ENCODE measurements at places on chromosomes 6 and 20.

DNA sequence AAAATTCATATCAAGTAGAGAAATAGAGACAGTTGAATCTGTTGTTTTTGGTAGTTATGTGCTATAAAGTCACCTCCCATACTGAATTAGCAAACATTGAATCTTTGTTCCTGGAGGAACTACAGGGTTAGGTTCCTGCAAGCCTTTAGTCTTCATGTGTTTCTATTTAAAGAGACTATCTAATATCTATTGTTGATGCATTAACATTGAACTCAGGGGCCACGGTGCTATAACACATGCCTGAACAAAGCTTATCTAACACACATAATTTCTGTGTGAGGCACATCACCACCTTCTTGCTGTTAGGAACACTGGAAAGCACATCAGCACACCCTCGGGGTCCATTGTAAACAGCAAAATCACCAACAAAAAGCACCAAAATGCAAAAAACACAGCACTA, 21.2 kb downstream of the ARFGEF2 start:
- peaks cover 37% of the 10 kb centered on the region for H3K36me3 ChIP-seq
- no peaks in the 10 kb centered on the region for H3K4me1 ChIP-seq
- H3K4me3 ChIP-seq = no peak overlapping the region
- no peak overlapping the region for H3K27ac ChIP-seq

DNA sequence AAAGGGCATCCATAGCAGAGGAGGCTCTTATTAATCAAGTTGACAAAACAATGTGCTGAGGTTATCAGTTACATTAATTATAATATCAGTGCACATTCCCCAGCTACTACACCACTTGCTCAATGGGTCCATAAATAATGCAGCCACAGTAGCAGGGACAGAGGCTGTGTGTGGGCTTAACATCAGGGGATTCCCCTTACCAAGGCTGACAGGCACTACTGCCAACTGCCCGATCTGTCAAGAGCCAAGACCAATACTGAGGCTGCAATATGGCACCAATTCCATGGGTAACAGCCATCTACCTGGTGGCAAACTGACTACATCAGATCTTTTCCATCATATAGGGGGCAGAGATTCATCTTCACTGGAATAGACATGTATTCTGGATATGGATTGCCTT, 22.0 kb downstream of the CD164 start:
- no peak overlapping the region for H3K27ac ChIP-seq
- no peaks in the 10 kb centered on the region for H3K27me3 ChIP-seq
- DNase-seq = no peak
- H3K36me3 ChIP-seq = peaks cover 59% of the 10 kb centered on the region
- H3K4me3 ChIP-seq = no peak overlapping the region

GRCh38 chr6:21609881-21610329, 16.4 kb downstream of the SOX4 start:
- H3K4me1 ChIP-seq = no peaks in the 10 kb centered on the region
- H3K27me3 ChIP-seq = no peaks in the 10 kb centered on the region
- H3K4me3 ChIP-seq = no peak overlapping the region
- no peaks in the 10 kb centered on the region for H3K36me3 ChIP-seq
- no peak for DNase-seq
- no peak overlapping the region for H3K27ac ChIP-seq

DNA sequence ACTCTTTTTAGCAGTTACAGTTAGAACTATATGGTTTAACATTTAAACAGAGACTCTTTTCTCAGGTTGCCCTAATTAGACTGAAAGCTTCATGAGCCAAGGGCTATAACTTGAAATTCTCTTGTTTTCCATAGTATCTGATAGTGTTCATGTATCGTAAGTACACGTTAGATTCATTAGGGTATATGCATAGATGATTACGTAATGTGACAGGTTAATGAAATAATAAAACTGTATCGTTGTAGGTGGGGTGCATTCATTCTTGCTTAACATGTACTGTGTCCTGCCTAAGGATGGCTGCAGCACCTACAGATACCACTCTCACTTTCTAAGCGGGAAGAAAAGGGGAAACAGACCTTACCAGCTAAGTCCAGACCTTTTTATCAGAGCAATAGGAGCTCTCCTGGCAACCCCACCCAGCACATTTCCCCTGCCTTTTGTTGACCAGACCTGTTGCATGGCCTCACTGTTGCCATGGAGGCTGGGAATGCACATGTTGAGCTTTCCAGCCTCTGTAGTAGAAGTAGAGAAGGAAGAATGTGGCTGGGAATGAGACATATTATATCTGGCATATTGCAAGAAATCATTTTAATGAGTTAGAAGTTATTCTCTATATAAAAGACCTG, 83.0 kb downstream of the MAP3K4 start:
- DNase-seq = no peak
- no peaks in the 10 kb centered on the region for H3K4me1 ChIP-seq
- no peak overlapping the region for H3K4me3 ChIP-seq
- no peaks in the 10 kb centered on the region for H3K27me3 ChIP-seq

DNA sequence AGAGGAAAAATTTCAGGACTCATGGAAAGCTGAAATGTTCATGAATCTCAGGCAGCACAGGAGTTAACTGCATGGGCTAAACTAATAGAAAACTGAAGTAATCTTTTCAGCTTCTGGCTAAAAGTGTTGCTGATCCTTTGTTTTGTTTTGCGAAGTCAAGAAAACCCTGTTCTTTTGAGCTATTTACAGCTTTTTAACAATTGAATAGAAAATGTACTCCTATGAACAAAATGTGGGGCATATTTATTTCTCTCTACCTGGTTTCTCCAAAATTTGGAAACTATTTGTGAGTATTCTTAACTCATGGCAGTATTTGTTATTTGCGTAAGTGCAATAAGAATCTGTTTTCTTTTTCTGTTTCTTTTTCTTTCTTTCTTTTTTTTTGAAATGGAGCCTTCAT, 818.8 kb upstream of the CITED2 start:
- no peak overlapping the region for H3K4me3 ChIP-seq
- H3K4me1 ChIP-seq = no peaks in the 10 kb centered on the region
- H3K27ac ChIP-seq = no peak overlapping the region
- H3K36me3 ChIP-seq = no peaks in the 10 kb centered on the region

GRCh38 chr6:10396785-10397184, 18.1 kb downstream of the TFAP2A start:
- no peaks in the 10 kb centered on the region for H3K36me3 ChIP-seq
- H3K27me3 ChIP-seq = peaks cover 54% of the 10 kb centered on the region
- no peak overlapping the region for H3K4me3 ChIP-seq
- no peaks in the 10 kb centered on the region for H3K4me1 ChIP-seq
- no peak overlapping the region for H3K27ac ChIP-seq

- H3K4me3 ChIP-seq = peak overlapping the region; percentile 62
- peak overlapping the region; percentile 35 for H3K27ac ChIP-seq
- H3K36me3 ChIP-seq = no peaks in the 10 kb centered on the region
- no peaks in the 10 kb centered on the region for H3K27me3 ChIP-seq
Measured at GRCh38 chr6:21348504-21349195, 244.9 kb upstream of the SOX4 start.

- DNase-seq = peak; percentile 81
- no peak overlapping the region for H3K27ac ChIP-seq
- H3K27me3 ChIP-seq = no peaks in the 10 kb centered on the region
- H3K4me1 ChIP-seq = no peaks in the 10 kb centered on the region
Measured at GRCh38 chr6:170096803-170097504, 193.9 kb downstream of the DLL1 start.

All from osteoblast (primary cell).